ENCODE measurements at places on chromosomes 16 and 17. TPM values are rescaled to one million over a fixed set of nuclear protein-coding genes. Genes with fewer than 3 reads are reported as not detected.

The TXNDC17 gene
- 110 TPM for total RNA-seq

The PIPOX gene
- 2.8 TPM for total RNA-seq

The KRTAP9-8 gene
- not detected for total RNA-seq

The KRTAP4-5 gene
- not detected for total RNA-seq

The CTRB2 gene
- not detected for total RNA-seq

The DLX3 gene
- total RNA-seq: not detected

The TENT4B gene
- 12.1 TPM for total RNA-seq

The MYADML2 gene
- not detected for total RNA-seq

The COX6A2 gene
- total RNA-seq: not detected

The FOXO3B gene
- total RNA-seq: 5.6 TPM
